ENCODE measurements at places on chromosomes 3 and 15.

DNA sequence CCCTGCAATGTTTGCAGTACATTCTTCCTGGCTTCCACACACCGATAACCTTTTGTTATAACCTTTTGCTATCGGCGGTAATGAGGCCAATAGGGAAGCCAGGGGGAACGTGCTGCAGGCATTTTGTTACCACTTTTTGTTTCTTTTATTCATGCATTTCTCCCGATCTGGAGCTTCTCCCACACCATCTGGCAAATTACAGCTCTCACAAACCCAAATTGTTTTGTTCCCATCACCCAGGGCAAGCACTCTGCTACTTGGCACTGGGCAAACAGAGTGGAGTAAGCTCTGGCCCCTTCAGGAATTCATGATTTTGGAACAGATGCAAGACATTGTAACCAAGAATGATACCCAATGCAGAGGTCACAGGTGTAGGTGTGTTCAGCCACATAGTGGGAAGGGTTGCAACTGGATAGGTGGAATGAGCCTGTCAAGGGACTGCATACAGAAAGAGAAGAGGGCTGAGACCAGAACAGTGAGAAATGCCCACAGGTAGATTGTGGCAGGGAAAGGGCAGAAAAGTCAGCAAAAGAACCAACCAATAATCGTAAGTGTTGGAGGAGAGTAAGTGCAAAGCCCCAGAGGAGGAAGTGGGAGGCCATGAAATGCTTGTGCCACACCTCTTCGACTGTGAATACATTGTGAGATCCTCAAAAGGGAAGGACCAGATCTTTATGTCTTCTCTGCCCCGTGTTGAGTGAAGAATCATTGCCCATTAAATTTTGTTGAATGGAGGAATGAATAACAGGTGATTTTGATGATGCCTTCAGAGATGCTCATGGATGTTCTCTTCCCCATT, 45.8 kb downstream of the PARP15 start:
- DNase-seq: no peak

DNA sequence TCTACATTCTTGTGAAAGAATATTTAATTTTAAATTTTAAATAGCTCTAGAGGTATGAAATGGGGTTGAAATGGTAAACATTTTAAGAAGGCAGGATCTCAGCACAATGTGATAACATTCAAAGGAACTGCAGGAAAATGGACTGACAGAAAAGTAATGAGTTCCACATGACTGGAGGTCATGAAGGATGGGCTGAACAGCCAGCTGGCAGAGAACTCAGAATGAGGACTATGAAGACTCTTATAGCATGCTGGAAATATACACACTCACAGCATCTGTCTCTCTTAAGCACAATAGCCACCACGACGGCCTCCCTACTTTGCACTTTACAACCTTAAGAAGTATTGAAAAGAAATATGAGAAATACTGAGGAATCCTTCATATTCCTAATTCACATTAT, 94.7 kb downstream of the TNIK start:
- DNase-seq: no peak

- DNase-seq: no peak
Observed at GRCh38 chr3:40899286-40899712, 300.0 kb upstream of the CTNNB1 start.

GRCh38 chr3:195095035-195095703, 175.8 kb downstream of the XXYLT1 start:
- no peak for DNase-seq

- no peak for DNase-seq
Observed at GRCh38 chr3:34292605-34293300, 494.3 kb downstream of the PDCD6IP start.

DNA sequence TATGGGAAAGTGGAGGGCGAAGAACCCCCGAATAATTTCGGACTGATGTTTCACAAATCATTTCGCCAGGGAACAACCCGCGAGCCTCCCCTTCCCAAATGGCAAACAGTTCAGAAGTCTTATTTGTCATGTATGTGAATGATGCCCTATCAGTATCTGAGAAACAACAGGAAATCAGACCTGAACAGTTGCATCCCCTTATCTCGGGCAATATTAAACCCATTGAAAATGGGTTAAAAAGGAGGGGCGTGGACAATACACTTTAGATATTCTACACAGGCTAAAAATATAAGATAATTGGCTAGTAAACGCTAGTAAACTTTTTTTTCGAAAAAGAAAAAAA, 1003.3 kb upstream of the NR2F2 start:
- no peak for DNase-seq

- DNase-seq: no peak
Observed at GRCh38 chr3:78823859-78824258, 943.9 kb downstream of the ROBO1 start.

GRCh38 chr3:135057996-135058395, 262.9 kb downstream of the EPHB1 start:
- DNase-seq: no peak

GRCh38 chr3:60325610-60326170, 925.6 kb downstream of the FHIT start:
- DNase-seq: no peak

GRCh38 chr3:196423044-196423781, 9.0 kb downstream of the UBXN7 start:
- DNase-seq: no peak

DNA sequence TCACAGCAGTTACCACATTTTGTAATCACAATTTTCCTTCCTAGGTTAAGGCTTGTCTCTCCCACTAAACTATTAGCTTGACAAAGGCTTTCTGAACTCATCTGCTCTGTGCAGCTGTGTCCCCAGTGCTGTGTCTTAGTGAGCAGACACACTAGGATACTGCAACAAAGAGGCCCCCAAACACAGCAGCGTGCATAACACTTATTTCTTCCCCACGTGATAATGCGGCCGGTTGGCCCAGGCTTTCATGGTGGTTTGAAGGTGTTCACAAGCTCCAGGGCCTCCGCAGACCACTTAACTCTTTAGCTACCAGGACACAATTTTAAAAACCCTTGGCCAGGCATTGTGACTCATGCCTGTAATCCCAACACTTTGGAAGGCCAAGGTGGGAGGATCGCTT, 2.2 kb upstream of the HDAC11 start:
- DNase-seq: no peak

GRCh38 chr3:16900779-16901440, 16.2 kb downstream of the PLCL2 start:
- DNase-seq: no peak

DNA sequence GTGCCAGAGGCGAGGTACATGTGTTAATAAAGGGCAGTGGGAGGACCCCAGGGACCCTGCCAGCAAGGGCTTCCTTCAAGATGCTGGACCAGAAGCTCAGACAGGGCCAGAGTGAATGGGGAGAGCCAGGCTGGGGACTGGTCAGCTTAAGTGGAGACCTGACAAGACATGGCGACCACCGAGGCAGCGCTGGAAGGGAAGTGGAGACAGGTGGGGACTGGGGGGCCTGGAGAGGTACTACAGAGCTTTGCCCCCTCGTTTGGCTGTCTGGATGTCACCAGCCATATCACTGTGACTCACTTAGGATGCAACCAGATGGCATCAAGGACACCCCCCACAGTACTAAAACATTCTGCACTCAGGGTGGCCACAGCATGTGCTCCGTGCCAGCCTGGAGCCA, 97.9 kb downstream of the ADCY5 start:
- no peak for DNase-seq

- DNase-seq: no peak
Observed at GRCh38 chr15:36614016-36614415, 34.6 kb downstream of the CDIN1 start.

- no peak for DNase-seq
Observed at GRCh38 chr15:27234593-27234992, 263.6 kb downstream of the GABRG3 start.

GRCh38 chr3:23981955-23982354, 36.9 kb downstream of the NR1D2 start:
- no peak for DNase-seq

- no peak for DNase-seq
Observed at GRCh38 chr3:35871009-35871408, 231.7 kb downstream of the ARPP21 start.

GRCh38 chr3:16801698-16802097, 83.1 kb upstream of the PLCL2 start:
- no peak for DNase-seq

DNA sequence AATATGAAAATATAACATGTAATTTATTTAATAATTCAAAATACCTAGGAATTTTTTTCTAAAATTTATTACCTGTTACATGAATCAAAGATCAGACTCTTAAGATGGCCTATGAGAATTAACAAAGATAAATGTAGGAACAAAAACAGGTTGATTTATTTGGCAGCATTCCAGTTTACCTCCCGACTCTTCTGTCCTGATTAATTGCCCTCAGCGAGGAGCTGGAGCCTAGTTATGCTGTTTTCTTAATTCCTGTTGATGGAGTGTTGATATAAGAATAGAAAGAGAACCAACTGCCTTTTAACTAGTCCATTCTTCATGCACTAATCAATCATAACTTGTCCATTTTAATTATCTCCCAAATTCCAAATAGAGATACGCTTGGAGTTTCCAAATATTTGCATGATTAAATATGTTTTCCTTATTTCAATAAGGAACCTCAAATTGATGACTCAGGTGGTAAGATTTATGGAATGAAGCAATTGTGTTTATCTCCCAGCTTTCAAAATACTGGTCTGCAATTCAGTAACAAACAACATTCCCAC, 10.6 kb upstream of the CPB1 start:
- no peak for DNase-seq

GRCh38 chr3:171376596-171376947, 83.6 kb downstream of the TNIK start:
- no peak for DNase-seq

DNA sequence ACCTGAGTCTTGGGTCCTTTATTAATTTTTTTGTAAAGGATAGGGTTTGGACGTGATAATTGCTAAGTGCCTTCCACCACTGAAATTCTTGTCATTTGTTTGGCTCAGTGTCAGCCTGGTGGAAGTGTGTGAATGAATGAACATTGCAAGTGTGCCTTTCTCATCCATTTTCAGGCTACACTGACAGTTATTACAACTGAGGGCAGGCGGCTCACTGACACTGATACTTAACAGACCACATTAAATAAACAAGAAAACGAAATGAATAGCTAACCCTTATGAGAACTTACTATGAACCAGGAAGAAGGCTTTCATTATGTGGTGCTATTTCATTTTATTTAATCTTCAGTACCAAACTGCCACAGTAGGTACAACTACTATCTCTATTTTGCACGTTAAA, 188.8 kb upstream of the CRBN start:
- no peak for DNase-seq

- no peak for DNase-seq
Observed at GRCh38 chr3:186299327-186299726, 62.7 kb downstream of the DGKG start.

DNA sequence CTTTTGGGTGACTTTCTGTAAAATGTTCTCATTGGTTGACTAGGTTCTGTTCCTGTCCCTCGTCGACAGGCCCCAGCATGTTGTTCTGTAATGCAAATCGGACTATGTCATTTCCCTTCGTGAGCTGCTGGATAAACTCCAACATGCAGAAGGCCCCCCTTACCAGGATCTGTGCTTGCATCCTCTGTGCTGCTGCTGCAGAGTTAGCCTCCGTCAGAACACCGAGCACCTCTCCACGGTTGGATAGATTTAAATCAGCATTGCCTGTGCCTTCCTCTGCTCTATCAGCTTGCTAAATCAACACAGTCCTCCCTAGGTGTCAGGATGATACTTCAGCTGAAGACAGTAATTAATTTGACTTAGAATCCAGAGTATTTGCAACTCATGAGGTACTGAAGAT, 12.7 kb upstream of the MINDY4B start:
- DNase-seq: no peak

GRCh38 chr3:87437765-87438164, 161.4 kb upstream of the POU1F1 start:
- no peak for DNase-seq

- no peak for DNase-seq
Observed at GRCh38 chr3:72185549-72186399, 400.8 kb upstream of the PROK2 start.

- DNase-seq: no peak
Observed at GRCh38 chr3:30663533-30664241, 57.3 kb downstream of the TGFBR2 start.

- no peak for DNase-seq
Observed at GRCh38 chr3:63557912-63558311, 94.6 kb upstream of the SNTN start.

DNA sequence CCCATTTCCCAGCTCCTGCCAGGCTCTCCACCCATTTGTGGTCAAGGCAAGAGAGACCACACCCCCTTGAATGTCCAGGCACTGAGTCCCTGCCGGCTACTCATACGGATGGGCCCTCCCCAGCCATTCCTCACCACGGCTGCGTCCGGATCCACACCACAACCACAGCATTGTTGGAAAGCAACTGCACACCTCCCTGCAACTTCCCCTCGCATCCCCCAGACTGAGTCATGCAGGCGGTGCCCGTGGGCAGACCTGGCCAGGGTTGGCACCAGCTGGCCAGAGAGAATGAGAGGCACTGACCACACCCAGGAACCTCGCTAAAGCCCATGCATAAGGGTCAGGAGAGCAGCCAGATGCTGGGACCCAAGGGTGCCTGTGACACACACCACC, 30.5 kb downstream of the LOXL1 start:
- no peak for DNase-seq

GRCh38 chr3:172846103-172846561, 95.6 kb downstream of the ECT2 start:
- no peak for DNase-seq

GRCh38 chr3:111870620-111871019, 11.6 kb downstream of the PHLDB2 start:
- DNase-seq: no peak

DNA sequence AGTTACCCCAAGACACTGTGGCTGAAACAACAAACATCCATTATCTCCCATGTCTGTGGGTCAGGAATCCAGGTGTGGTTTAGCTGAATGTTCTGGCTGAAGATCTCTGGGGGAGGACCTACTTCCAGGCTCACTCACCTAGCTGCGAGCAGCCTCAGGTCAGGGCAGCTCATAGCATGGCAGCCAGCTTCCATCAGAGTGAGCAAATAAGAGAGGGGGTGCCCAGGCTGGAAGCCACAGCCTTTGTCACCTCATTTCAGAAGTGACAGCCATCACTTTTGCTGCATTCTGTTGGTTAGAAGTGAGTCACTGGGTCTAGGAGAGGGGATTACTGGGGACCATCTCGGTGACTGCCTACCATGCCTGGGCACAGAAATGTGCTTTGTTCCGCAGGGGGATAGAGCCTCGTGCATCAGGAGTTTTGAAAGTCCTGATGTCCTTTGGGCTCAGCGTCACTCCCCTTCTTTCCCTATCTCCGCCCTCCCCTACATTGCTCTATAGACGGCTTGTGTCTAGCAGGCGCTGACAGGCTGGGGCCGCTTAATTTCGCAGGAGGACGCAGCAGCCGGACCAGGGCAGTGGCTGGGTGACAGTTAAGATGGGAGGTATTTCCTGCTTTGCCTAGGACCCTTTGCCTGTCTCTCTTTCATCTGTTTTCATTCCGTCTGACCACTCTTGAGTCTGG, 25.4 kb downstream of the TGM4 start:
- DNase-seq: peak; percentile 30

Measured in neural crest cell (in vitro differentiated cells).